Right renal pelvis (tissue), 4 donors: ENCODE measurements at places on chromosomes 2 and 18. TPM values are rescaled to one million over a fixed set of nuclear protein-coding genes. Genes with fewer than 3 reads are reported as not detected.

- DNase-seq: no peak
These were observed 3.6 kb downstream of the EIF5B start for GRCh38 chr2:99340669-99341236.

GRCh38 chr18:34494359-34494696, 215.8 kb upstream of the DTNA start:
- DNase-seq: no peak

DNA sequence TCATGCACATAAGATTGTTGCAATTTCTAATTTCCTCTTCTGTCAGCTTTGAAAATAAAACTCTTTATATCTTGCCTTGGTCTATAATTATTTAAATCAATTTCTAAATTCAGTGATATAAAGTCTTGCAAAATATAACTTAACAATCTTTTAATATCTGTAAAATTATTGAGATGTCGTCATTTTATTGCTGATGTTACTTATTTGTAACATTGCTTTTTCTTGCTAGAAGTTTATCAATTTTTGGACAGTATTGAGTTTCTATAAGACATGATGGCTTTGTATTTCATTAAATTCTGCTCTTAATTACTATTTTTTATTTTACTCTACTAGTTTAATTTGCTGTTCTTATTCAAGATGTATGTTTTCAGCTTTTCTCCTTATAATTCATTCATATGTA, 1036.5 kb downstream of the TMEM182 start:
- DNase-seq: no peak

GRCh38 chr18:51884039-51884438, 456.0 kb upstream of the DCC start:
- no peak for DNase-seq

DNA sequence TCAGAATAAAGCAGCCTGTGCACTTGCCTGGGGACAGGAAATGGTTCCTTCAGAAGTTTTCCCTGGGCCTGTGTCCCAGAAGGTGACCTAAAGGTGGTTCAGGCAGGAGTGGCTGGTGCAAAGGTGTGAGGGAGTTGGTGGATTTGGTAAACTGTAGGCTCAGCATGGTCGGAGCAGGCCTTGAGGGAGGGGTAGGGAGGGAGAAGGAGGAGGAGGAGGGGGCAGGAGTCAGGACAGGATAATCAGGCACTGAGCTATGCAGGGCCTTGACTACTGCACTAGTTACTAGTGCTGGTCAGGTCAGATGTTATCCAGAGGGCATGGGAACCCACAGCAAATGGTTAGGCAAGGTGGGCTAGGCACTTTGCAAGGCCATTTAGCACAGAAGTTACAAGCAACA, 21.3 kb downstream of the LYPD6B start:
- no peak for DNase-seq

- no peak for DNase-seq
These were observed 814.2 kb upstream of the SLC39A10 start for GRCh38 chr2:194842871-194843270.

GRCh38 chr18:33761363-33761762, 183.3 kb downstream of the ASXL3 start:
- no peak for DNase-seq

DNA sequence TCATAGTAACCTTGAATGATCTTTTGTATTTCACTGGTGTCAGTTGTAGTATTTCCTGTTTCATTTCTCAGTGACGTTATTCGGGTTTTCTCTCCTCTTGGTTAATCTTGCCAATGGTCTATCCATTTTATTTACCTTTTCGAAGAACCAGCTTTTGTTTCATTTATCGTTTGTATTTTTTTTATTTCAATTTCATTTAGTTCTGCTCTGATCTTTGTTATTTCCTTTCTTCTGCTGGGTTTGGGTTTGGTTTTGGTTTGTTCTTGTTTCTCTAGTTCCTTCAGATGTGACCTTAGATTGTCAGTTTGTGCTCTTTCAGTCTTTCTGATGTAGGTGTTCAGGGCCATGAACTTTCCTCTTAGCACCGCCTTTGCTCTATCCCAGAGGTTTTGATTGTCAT, 36.7 kb downstream of the SP140 start:
- DNase-seq: no peak

DNA sequence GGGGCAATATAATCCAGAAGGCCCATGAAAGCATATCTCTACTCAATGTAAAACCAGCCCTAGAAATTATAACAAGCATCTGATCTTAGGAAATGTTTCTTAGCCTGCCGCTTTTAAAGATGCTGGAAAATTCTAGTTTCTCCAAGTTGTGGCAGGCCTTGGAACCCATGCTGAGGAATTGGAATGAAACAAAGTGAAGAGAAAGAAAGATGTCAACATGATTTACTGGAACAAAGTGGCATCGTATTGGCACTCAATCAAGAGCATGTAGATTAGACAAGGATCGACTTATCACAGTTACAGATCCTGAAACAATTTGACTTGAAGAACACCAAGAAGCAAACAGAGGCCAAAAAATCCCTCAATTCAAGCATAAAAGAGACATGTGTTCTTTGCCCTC, 28.7 kb downstream of the CNTNAP5 start:
- DNase-seq: no peak

GRCh38 chr2:180978903-180979748, 1.3 kb upstream of the UBE2E3 start:
- no peak for DNase-seq

DNA sequence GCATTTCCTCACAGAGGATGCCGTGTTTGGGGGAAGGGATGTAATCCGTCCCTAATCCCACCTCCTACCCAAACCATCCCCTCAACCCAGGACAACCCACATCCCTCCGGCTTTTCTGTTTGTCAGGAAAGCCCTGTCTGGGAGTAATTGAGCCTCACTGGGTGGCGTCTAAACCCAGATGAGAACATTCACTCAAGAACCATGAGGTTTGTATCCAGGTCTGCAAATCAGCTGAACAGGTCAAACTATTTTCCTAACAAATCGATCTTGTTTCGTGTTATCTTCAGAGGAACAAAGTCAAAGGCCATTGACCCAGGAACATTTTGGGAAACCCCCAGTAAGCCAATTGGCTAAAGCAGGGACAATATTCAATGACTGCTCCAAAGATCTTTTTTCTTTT, 25.7 kb downstream of the CYP27C1 start:
- no peak for DNase-seq

DNA sequence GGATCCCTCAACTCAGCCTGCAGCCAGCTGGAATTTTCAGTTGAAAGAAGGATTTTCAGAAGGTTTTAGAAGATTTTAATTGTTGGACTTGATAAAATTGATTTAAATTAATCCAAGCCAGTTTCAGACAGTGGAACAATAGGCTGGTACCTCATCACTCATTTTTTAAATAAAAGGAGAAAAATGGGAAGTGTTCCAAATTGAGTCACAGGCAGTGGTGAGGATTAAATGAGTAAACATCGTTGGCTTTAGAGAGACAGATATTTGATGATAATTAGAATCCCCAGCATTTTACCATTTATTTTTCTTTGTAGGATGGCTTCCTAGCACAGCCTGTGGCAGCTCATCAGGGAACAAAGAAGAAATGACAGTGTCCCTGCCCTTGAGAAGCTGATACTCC, 7.4 kb downstream of the CXCR4 start:
- no peak for DNase-seq

DNA sequence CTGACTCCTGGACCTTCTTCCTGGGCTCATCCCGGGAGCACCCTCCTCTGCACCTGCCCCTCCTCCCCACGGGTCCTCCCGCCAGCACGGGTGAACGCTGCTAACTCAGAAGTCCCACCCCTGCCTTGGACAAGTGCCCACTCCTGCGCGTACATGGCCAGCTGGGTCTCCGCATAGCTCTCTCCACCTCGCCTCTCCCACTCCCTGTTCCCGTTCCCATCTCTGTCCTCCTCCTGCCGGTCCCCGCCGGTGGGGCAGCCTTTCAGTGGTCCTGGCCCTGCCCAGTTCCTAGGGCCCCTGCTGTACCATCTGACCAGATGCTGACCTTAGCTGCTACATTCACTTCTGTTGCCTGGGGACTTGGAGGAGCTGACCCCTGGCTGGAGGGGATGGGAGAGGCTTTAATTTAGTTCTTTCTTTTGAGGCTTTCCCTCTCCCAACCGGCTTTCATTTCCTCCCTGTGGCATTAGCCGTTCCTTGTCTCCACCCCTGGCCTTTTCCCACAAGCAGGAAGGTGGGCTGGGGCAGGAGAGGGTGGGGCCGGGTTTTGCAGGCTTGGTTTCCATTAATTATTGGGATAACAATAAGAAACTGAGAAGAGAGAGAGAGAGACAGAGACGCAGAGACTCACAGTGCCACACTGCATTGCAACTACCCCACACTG, 136.1 kb downstream of the SH3BP4 start:
- DNase-seq: peak; percentile 53

DNA sequence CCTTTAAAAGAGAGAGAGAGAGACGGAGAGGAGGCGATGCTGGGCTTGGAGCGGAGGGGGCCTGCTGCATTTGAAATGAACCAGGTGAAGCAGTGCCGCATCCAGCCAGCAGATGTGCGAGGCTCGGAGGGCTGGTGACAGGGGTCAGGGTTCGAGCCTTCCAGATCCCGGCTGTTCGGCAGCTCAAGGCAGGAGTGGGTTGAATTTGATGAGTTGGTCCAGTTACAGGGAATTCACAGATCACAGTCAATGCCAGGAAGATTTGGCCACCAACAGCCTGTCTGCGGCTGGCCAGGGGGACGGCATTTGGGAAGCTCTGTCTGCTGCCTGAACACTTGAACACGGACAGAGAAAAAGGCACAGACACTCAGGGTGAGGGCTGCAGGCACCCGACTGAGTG, 48.6 kb downstream of the PTGR3 start:
- DNase-seq: no peak

- no peak for DNase-seq
These were observed 65.1 kb upstream of the CXCR4 start for GRCh38 chr2:136183097-136183496.

DNA sequence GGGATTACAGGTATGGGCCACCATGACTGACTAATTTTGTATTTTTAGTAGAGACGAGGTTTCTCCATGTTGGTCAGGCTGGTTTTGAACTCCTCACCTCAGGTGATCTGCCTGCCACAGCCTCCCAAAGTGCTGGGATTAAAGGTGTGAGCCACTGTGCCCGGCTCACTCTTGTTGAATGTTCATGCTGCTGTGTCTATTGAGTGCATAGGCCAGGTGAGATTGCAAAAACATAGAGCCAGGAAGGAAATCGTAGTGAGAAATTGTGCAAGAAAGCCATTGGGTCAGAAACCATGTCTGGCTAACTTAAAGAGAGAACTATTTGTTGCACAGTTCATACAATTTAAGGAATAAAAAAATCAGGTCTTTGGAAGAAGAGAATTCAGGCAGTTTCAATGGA, 45.5 kb upstream of the FZD5 start:
- DNase-seq: no peak

DNA sequence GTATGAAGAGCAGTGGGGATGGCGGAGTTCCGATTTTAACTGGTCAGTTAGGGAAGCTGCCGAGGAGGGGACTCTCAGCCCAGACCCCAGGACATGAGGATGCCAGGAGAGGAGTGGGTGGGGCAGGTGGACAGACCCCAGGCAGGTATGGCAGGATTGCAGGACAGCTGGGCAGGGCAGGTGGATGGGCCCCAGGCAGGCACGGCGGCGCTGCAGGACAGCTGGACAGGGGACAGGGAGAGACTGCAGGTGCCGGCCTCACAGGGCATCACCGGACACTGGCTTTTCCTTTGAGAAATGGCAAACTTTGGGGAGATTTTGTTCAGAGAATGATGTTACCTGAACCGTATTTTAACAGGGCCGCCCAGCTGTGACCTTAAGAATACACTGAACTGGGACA, 127.7 kb downstream of the SNTG2 start:
- no peak for DNase-seq

GRCh38 chr18:73408469-73408868, 540.7 kb upstream of the NETO1 start:
- DNase-seq: no peak

- DNase-seq: no peak
These were observed 344.5 kb upstream of the TNP1 start for GRCh38 chr2:217204358-217204757.

GRCh38 chr2:100954044-100954420, 48.1 kb upstream of the RPL31 start:
- DNase-seq: no peak

- no peak for DNase-seq
These were observed 396.8 kb upstream of the CELF4 start for GRCh38 chr18:37962316-37962966.

- DNase-seq: no peak
These were observed 345.1 kb downstream of the DYSF start for GRCh38 chr2:71798266-71799012.

DNA sequence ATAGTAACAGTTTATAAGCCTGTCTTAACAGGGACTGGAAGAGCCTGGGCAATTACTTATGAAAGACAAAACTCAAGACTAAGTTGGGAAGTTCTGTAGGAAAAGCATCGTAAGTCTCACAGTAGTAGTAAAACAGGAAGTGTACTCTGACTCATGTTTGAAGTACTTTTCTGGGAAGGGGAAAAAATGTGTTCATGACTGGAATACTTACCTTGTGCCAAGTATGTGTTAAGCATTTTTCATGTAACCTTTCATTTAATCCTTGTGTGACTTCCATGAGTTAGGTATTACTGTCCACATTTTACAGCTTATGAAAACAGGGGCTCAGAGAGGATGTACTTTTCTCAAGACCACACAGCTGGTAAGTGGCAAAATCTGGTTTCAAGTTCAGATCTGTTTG, 13.7 kb upstream of the SKOR2 start:
- no peak for DNase-seq

GRCh38 chr2:141311430-141311829, 819.4 kb downstream of the LRP1B start:
- no peak for DNase-seq

Gene PPIL3
- polyA plus RNA-seq: 79.9 TPM

Gene G6PC2
- polyA plus RNA-seq: not detected

Gene DOCK10
- polyA plus RNA-seq: 11.2 TPM

Gene MERTK
- 19.5 TPM for polyA plus RNA-seq

Gene TNFRSF11A
- polyA plus RNA-seq: 1.9 TPM

Gene OBSL1
- polyA plus RNA-seq: 151 TPM

Gene RNF152
- polyA plus RNA-seq: 9.8 TPM

Gene ALLC
- 0.23 TPM for polyA plus RNA-seq

Gene SPP2
- not detected for polyA plus RNA-seq

Gene MLPH
- polyA plus RNA-seq: 1.9 TPM

Gene DRC1
- 3.9 TPM for polyA plus RNA-seq

Gene CFAP65
- polyA plus RNA-seq: 0.41 TPM

Gene SH2D6
- 0.51 TPM for polyA plus RNA-seq

Gene MEIS1
- 100 TPM for polyA plus RNA-seq

Gene DHRS9
- 1.6 TPM for polyA plus RNA-seq

Gene IL36A
- polyA plus RNA-seq: not detected

Gene CFAP221
- polyA plus RNA-seq: 28.2 TPM

Gene PAX8
- 294 TPM for polyA plus RNA-seq
